AG10803 (cell line): ENCODE measurements at places on chromosomes 2 and 18.

DNA sequence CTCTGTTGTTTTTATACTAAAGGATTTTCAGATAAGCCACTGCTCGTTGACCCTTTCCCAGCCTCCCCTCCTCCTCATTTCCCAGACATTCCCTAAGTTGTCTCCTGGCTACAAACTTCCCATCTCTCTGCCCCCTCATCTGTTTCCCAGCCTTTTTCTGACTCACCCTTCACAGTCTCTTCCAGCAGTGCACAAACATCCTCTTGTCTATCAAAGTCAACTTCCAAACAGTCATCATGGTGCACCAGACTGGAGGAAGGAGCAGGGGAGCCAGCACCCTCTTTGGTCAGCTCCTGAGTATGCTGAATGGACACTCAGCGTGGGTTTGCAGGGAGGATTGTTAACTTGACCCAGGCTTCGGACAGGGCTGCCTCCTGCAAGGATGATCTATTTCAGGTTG is 26.6 kb upstream of the SPRED2 start:
- no peak for DNase-seq

DNA sequence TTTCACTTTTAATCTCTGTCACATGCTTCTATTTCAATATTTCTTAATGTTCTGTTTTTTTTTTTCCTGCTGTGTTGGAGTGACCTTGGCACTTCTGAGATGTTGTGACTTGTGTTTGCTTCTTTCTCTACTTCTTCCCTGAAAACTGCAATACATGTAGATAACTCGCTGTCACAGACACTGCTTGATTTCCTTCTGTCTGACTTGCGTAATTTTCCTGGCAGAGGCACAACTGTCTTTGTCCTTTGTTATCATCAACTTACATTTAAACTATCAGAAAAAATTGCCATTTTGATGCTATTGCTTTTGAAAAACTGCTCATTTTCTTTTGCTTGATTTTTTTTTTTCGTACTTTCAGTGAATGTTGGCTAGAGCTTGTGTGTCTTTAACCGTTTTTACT is 69.0 kb downstream of the BABAM2 start:
- DNase-seq: peak; percentile 63

DNA sequence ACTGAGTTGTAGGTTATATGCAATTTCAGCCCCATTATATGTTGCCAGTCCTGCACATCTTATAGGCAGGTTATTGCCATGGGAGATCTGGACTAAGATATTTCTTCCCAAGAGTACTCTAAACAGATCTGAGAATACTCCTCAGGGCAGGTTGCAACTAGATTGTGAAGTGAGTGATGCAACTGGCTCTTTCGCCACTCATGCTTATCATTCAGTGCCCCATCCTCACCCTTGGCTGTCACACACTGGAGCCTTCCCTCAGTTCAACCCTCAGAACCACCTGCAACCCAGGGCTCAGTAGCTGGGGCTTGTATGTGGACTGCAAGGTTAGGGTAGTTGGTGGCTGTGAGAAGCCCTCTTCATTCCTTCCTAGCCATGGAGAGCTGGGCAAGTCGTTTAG is 14.1 kb downstream of the MERTK start:
- no peak for DNase-seq

DNA sequence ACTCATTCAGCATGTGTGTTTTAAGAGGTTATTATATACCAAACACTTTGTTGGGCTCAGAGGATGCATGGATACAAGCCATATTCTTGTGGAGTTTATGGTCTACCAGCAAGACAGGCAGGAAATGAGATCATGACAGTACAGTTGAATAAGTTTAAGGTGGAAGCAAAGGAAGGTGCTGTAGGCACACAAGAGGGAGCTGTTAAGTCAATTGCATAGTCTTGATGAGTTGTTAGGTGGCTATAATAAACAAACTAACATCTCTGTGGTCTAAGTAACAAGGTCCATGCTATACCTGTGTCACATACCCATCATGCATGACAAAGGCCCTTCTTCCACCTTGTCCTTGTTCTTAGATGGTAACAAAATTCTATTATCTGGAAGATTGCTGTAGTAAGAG is 538.3 kb downstream of the CNTNAP5 start:
- no peak for DNase-seq
